ENCODE measurements at places on chromosomes 2 and 18.

DNA sequence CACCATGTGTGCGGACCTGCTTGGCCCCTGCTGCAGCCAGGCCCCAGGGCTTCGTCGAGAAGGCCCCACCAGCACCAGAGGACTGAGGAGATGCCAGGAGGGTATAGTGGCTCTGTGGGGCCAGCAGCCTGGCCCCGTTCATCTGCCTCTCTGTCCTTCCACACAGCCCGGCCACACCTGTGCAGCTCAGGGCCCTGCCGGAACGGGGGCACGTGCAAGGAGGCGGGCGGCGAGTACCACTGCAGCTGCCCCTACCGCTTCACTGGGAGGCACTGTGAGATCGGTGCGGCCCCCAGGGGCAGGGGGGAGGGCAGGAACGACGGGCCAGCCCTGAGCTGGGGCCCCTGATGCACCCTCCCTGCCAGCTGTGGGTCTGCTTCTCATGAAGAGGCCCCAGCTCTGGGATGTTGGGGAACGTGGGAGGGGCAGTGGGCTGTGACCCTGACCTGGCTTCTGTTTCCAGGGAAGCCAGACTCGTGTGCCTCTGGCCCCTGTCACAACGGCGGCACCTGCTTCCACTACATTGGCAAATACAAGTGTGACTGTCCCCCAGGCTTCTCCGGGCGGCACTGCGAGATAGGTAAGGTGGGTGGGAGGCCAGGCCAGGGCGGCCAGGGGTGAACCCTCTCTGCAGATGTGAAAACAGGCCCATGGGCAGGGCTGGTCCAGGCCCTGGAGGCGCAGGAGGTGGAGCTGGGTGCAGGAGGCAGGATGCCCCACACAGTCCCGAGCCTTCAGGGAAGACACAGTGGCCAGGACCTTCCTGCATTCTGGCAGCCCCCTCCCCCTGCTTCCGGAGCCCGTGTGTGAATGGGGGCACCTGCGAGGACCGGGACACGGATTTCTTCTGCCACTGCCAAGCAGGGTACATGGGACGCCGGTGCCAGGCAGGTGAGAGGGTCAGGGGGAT lies 50.3 kb downstream of the MTERF4 start:
- no peak for DNase-seq

DNA sequence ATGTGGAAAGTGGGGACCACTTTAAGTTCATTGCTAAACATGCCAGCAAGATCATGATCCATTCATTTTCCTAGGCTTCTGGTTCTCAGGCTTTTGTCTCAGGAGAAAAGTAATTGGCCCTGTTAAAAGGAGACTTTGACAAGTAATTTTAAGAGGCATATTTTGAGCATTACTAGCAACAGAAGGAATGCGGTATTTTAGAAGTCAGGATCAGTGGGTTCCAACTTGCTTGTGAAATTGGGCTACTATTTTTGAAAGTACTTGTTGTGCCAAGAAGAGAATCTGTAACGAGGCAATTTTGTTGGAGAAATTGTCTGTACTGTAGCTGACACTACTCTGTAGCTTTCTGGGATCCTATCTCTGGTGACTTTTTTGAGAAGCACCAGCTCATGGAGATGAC lies 59.4 kb downstream of the CERS6 start:
- DNase-seq: no peak

GRCh38 chr2:202771741-202772460 lies 99.7 kb downstream of the ICA1L start:
- no peak for DNase-seq

GRCh38 chr2:152622219-152622618 lies 95.0 kb downstream of the PRPF40A start:
- no peak for DNase-seq

- DNase-seq: no peak
Observed at GRCh38 chr2:70826696-70827350, 6.4 kb upstream of the CLEC4F start.

- no peak for DNase-seq
Observed at GRCh38 chr2:24926602-24927252, 6.7 kb upstream of the ADCY3 start.

DNA sequence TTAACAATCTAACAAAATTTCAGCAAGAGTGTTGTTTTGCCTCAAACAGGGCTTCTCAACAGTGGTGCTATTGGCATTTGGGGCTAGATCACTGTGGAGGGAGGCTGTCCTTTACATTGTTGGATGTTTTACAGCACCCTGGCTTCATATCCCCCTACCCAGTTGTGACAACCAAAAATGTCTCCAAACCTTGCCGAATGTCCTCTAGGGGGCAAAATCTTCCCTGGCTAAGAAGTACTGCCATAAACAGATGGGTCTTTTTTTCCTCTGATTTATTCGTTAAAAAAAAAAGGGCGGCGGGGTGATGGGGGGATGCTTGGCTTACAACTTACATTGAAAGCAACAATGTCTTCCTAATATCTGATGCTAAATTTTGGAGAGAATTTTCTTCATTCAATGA lies 207.6 kb upstream of the CCDC150 start:
- DNase-seq: no peak

- no peak for DNase-seq
Observed at GRCh38 chr2:88599527-88599926, 27.7 kb downstream of the EIF2AK3 start.

- no peak for DNase-seq
Observed at GRCh38 chr2:46073540-46074046, 223.6 kb upstream of the EPAS1 start.

- DNase-seq: no peak
Observed at GRCh38 chr2:136133586-136133985, 15.6 kb upstream of the CXCR4 start.

DNA sequence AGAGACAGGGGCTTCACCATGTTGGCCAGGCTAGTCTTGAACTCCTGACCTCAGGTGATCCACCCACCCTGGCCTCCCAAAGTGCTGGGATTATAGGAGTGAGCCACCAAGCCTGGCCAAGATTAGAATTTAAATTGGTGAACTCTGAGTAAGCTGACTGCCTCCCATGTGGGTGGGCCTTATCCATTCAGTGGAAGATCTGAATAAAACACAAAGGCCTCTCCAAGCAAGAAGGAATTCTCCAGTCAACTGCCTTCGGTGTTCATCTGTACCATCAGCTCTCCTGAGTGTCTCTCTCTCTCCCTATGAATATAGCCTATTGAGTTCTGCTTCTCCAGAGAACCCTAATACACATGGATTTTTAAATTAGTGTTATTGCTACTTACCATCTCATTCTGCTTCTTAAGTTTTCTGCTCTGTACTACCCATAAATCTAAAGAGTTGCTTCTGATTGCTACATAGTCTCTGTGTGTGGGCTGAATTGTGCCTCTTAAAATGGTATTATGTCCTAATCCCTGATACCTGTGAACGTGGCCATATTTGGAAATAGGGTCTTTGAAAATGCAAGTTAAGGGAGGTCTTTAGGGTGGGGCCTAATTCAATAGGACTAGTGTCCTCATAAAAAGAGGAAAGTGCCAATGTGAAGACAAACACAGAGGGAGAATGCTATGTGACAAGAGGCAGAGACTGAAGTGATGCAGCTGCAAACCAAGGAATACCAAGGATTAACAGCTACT lies 36.3 kb downstream of the FBXO11 start:
- no peak for DNase-seq

GRCh38 chr18:457140-457519 lies 43.4 kb downstream of the COLEC12 start:
- DNase-seq: no peak

GRCh38 chr2:72915907-72916742 lies 1.2 kb upstream of the EMX1 start:
- no peak for DNase-seq

- DNase-seq: no peak
Observed at GRCh38 chr2:241109210-241110088, 7.4 kb upstream of the MTERF4 start.

DNA sequence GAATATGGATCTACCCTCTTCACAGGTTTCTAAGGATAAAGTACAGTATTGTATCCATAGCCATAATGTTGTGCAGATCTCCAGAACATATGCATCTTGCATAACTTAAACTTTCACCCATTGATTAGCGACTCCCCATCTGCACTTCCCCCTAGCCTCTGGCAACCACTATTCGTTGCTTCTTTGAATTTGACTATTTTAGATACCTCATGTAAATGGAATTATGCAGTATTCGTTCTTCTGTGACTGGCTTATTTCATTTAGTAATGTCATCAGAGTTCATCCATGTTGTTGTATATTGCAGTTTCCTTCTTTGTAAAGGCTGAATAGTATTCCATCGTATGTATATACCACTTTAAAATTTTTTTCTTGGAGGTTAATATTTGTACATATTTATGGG lies 128.9 kb downstream of the SMAD7 start:
- DNase-seq: no peak

DNA sequence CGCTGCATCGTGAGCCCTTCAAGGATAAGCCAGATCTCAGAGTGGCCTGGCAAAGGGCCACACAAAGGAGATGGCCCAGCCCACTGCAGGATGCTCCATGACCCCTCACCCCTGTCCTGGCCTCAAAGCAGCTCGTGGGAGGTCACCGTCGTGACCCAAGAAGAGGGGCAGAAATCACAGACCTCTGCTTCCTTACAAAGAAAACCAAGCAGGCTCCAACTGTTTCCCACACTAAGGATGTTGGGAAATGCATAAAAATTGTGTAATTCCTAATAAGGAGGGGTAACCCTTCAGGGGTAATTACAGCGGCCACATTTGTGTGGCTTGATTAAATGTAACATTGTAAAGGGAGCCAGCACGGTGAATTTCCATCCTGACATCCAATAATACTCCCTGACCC lies 102.3 kb downstream of the BOD1L2 start:
- DNase-seq: no peak

DNA sequence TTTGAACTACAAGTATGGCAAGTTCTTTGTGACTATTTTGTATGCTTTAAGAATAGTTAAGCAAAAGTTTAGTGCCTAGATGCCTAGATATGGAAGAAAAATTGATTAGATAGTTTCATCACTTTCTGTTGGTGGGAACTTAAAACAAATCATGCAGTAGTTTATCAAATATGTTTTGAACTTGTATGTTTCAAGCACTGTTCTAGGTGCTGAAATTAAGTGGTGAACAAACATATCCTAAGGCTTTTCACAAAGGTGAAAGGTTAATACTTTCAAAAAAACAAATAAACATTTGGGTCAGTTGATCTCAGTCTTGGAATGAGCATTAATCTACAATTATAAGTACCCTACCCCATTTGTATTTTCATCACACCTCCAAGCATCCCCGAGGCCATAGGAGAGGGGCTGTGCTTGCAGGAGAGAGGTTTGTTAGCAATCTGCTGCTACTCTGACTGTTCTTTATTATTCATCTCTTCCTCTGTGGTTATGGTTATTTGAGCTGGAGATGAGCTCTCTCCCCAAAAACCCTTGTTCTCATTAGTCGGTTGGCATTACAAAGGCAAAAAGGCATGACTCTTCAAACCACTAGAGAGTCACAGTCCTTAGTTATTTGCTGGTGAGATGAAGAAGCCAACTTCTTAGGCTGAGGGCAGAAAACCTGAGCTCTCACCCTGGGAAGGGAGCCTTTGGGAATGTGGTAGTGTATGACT lies 103.9 kb upstream of the FHL2 start:
- DNase-seq: no peak

DNA sequence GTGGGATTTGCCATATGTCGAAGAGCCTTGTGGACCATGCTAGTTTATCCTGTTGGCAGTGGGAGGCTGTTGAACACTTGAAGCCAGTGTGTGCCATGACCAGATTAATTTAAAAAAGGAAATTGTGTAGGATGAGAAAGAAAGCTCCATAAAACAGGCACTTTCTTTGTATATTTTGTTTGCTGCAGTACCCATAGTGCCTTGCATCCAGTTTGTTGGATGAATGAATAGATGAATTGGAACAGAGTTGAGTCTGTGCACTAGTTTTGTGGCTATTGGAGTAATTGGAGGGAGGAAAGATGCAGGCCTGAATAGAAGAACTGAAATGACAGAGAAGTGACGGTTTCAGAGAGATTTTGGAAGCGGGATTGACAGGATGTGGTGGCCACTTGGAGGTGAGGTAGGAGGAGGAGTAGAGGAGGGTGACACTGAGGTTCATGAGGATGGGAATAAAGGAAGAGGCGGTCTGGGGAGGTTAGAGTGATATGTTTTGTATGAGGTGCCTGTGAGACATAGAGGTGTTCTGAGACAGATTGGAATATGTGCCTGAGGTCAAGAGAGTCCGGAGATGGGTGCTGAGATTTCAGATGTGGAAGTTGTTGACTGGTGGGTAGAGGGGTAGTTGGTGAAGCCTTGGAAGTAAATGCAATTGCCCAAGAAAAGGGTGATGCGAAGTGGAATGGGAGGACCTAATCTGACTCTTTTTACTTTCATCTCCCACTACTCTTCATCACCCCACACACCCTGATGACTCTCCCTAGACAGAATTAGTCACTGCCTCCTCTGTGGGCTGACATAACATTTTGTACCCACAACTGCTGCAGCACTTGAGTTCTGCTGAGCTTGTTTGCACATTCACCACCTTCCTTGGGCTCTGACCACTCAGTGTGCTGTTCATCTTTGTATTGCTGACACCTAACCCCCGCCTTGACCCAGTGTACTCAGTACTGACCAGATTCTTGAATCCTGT lies 5.1 kb downstream of the DGUOK start:
- DNase-seq: no peak

DNA sequence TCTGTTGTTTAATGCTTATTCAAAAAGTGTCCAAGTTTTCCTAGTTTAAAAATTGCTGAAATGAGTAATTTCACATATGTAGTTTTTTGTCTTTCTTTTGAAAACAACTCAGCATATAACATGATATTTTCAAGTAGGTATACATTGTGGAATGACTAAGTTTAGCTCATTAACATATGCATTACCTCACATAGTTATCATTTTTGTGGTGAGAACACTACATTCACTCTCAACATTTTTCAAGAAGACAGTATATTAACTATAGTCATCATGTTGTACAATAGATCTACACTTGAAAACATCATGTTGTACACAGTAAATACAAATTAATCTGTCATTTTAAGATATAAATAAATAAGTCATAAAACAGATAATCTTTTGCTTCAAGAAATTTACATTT lies 340.0 kb downstream of the CCDC85A start:
- no peak for DNase-seq

DNA sequence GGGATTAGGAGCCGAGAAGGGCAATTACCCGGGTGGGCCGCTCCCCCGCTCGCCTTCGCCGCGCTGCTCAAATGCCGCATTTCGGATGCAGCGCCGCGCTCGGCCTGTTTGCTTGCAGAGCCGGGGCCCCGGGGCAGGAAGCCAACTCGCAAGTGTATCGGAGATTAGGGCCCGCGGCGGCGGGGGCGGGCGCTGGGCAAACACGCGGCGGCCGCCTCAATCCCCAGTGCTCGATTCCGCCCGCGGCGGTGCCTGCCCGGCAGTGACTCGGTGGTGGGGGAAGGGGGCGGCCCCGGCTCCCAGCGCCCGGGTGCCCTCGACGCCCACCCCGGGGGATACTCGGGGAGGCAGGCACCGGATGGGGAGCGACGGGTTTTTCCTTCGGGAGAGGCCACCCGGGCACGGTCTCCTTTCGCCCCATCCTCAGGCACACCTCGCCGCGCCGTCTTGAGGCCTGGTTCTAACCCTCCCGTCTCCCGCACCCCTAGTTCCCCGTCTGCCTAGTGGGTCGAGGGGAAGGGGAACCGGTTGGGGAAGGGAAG lies 26.6 kb upstream of the NOTO start:
- peak; percentile 53 for DNase-seq
